ENCODE measurements at places on chromosomes 7 and 10.

- DNase-seq, result no peak
Observed at GRCh38 chr10:513393-513792, 176.1 kb downstream of the DIP2C start.

- no peak for DNase-seq
Observed at GRCh38 chr10:112002206-112002605, 181.4 kb downstream of the GPAM start.

DNA sequence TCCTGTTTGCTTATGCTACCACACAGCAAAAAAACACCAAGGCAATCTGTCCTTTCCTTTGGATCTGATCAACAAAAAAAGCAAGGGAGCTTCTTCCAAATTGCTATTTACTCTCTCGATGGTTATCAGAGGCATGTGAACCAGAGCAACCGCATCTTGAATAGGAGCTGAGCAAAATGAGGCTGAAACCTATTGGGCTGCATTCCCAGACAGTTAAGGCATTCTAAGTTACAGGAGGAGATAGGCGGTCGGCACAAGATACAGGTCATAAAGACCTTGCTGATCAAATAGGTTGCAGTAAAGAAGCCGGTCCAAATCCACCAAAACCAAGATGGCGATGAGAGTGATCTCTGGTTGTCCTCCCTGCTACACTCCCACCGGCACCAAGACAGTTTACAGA lies 76.8 kb upstream of the FRMD4A start:
- no peak for DNase-seq

GRCh38 chr7:46606761-46607160 lies 685.7 kb upstream of the IGFBP3 start:
- no peak for DNase-seq

GRCh38 chr7:55966851-55967250 lies 2.5 kb downstream of the NIPSNAP2 start:
- DNase-seq, result no peak

DNA sequence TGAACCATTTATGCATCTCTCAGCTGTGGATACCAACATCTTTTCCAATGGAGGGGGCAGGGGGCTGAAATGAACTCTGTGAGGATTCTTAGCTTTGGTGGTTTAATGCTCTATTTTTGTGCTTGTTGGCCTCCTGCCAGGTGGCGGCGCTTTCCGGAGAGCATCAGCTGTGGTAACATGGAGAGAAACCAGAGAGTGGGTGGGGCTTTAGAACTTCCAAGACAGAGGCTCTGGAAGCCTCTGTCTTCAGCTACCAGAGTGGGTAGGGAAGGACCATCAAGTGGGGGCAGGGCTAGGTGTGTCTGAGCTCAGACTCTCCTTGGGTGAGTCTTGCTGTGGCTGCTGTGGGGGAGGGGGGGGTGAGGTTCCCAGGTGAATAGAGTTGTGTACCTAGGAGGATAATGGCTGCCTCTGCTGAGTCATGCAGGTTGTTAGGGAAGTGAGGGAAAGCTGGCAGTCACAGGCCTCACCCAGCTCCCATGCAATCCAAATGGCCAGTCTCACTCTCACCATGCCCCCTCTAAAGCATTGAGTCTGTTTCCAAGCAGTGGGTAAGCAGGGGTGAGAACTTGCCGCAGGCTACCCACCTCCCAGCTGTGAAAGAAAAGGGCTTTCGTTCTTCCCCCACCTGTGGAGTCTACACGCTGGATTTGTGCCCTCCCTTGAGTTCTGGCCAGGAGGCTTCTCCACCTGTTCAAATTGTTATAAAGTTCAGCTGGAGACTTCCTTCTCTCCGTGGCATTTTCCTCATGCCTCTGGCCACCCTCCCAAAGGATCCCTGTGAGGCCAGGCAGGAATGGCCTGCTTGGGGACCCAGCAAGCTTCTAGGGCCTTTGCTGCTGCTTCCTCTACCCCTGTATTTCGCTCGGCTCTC lies 527.0 kb downstream of the NEBL start:
- DNase-seq, result no peak

DNA sequence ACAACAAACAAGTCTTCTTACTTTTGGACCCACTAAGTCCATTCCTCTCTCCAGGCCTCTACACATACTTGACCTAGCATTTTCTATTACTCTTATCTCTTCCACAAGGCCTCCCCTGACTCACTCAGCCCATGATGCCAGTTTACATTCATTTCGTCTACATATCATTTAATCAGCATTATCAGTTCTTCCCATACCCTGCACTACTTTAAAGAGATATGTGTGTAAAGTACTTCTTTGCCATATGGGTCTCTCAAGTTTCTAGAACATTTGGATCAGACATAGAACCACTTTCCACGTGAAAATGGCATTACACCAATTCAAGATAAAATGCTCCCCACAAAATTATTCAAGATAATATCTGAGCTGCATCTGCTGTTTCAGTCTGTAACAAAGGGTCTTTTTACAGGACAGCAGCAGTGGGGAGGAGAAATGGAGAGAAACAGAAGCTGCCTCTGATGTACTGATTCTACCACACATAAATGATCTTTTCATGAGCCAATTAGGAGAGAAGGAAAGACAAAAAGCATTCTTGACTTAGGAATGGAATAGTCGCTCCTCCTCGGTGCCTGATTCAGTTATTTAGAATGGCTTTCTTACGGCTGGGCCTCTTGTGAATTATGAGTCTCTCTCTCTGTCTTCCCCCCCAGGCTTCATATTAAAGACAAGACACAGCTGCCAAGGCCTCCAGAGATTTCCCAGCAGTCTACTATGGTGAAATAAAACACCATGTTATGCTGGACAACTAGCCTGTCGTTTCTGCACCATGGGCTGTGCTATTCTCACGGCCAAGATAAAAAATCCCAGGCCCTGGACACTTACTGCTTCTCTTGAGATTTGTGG lies 46.9 kb upstream of the SEPTIN7 start:
- no peak for DNase-seq

DNA sequence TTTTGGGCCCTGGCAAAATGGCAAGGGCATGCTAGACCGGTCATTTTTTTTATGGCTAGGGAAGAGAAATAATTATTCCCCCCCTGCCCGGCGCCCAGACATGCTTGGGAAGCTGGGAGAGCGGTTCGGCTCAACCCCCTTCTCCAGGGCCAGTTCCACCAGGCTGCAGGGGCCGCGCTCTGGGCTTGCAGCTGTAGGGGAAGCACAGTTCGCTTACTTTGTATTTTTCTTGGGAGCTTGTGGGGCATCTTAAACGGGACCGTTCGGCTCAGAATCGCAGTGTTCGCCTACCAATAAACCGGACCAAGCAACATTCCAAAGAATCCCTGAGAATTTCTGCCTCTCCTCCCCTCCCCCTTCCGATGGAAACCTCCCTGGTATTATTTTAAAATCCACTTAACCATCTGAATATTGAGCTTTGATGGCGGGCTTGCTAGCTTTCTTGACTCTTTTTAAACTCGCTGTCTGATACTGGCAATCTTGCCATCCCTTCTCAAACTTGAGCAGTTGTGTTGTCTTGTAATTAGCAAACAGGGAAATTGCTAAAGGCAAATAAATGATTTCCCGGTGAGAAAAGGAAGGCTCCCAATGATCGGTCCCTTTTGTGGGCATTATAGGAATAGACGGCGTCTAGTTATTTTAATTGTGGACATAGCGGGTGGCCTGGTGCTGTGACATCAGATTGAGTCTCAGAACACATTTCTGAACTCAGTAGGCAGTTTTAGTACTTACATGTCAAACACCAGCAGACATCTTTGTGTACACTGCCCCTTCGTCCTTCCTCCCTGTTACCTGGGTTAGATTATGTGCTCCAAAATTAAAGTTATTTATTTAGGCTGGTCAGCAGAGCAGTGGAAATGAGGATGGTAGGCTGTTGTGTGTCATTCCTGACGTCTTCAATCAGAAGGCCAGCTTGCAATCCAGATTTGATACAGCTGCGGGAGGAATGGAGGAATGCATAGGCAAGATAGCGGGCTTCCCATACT lies 3.4 kb downstream of the TCF7L2 start:
- DNase-seq, result no peak

- DNase-seq, result no peak
Observed at GRCh38 chr10:100338434-100339036, 8.5 kb upstream of the SCD start.

GRCh38 chr7:8773518-8773917 lies 340.1 kb downstream of the NXPH1 start:
- no peak for DNase-seq

GRCh38 chr10:12919574-12919973 lies 81.9 kb downstream of the CCDC3 start:
- no peak for DNase-seq

DNA sequence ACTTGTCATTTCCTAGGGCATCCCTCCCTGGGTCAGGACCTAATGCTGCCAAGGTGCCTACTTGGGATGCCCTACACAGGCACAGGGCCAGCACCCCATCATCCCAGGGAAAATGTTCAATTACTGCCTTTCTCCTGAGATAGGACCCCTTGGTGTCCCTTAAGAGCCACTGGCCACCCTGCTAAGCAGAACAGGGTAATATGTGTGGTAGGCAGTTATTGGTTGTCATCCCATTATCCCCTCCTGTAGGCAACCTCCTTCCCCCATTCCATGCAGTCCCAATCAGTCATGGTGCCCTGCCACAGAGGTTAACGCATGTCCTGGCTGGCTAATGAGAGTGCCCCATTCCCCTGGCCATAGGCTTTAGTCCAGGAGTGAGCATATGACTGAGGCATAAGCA lies 53.2 kb downstream of the PRLHR start:
- DNase-seq, result no peak

GRCh38 chr7:142898377-142899170 lies 13.0 kb upstream of the TRPV6 start:
- DNase-seq, result no peak
